ENCODE measurements at places on chromosomes 6 and 20.

DNA sequence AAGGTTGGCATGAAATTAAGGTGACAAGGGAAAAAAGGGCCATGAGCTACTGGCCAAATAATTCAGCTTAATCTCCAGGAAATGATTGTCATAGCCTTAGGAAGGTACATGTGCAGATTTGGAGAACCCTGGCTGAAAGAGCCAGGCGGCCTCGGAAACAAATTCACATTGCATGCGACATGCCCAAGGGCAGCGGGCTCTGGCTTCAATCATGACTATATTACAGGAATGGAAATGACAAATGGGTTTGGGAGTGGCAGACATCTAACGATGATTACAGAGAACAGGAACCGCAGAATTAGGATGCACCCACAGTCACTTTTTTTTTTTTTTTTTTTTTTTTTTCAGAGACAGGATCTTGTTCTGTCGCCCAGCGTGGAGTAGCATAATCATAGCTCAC, 112.4 kb upstream of the SALL4 start:
- no peak for DNase-seq

DNA sequence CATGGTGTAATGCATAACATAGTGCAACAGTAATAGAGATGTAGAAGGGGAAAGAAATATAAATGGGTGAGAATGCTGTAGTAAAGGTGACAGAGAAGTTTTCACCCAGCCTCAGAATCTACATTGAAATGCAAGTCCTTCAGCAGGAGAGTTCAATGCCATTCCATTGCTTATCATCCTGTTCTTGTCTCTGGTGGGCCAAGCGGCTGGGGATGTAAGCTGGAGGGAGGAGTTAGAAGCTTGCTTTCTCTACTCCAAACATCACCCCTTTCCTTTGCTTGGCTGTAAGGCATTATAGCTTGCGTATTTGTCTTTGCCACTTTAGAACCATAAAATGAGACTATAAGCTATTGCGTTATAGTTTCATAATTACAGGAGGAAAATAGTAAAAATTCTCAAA, 2.2 kb upstream of the FUT9 start:
- DNase-seq = no peak

DNA sequence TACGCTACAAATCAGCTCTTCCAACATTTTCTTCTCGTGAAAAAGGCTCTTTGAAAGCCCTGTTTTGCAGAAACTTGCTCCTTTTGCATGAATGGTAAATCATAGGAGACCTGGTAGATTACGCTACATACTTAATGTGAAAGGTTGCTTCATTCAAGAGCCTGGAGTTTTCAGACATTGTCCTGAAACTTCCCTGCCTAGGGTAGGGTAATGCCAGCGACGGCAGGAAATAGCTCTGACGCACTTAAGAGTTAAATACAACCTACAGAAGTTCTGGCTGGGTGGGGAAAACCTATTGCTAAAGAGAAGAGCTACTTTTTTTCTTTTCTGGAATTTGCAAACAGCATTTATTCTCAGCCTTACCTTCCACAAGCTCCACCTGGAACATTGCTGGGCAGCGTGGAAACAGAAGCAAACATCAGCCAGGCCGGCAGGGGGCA, 144.5 kb downstream of the LPA start:
- DNase-seq = peak; percentile 12

DNA sequence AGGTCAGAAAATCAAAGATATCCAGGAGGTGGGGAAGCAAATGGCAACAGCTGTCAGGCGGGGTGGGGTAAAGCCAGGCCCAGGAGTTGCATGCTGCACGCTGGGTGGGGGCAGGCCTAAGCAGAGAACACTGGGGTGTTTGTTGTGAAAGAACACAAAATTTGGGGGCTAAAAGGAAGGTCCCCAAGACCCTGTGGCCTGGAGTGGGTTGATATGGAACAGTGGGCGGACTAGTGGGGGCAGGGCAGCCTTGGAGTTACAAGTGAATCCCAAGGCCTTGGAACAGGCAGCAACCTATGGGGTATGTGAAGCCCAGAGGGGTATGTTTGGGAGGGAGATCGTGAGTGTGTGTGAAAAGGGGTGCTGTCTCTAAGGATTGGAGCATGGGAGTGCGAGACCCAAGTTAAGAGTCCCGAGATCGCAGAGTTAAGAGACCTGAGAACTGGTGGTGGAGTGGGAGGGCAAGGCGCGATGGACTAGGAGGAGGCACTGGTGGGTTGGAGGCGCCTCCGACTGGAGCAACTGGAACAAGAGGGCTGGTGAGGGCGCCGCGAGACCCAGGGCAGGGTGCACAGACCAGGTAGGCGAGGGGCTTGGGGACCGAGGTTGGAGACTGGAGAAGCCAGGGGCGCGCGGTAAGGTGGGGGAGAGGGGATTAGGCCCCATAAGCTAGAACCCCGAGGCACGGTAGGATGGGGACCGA, 658 bp downstream of the CUL7 start:
- no peak for DNase-seq

DNA sequence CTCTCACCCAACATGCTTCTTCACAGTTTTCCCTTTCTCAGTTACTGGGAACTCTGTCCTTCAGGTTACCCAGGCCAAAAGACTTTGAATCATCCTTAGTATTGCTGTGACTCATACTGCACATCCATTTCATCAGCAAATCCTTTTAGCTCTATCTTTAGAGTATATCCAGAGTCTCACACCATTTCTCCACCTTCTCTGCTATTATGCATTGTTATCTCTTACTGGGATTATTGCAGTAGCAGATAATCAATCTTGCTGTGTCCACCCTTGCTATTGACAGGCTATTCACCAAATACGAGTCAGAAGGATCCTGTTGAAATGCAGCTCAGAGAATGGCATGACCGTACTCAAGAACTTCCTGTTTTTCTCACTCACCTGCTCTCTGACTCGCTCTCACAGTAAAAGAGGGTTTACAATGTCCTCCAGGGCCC, 57.3 kb downstream of the BCKDHB start:
- DNase-seq = no peak

GRCh38 chr20:34569598-34569997, 11.1 kb downstream of the MAP1LC3A start:
- no peak for DNase-seq

- peak; percentile 32 for DNase-seq
These were observed 79.6 kb downstream of the IPCEF1 start for GRCh38 chr6:154276810-154277628.

DNA sequence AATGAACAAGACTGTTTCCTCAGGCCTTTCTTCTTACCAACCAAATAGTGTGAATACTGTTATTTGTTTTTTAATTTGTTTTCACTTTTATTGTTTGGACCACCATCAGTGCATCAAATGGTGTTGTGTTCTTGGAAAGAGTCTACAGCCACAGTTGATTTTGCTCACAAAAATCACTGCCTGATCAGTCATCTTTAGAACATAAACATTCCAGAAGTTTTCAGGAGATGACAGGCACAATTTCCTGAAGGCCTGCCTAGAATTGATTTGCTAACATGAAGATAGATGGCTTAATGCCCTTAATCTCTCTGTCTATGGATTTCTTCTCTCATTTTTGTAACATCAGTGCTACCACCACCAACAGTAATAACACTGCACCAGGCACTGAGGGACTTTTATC, 13.5 kb downstream of the IL22RA2 start:
- no peak for DNase-seq

DNA sequence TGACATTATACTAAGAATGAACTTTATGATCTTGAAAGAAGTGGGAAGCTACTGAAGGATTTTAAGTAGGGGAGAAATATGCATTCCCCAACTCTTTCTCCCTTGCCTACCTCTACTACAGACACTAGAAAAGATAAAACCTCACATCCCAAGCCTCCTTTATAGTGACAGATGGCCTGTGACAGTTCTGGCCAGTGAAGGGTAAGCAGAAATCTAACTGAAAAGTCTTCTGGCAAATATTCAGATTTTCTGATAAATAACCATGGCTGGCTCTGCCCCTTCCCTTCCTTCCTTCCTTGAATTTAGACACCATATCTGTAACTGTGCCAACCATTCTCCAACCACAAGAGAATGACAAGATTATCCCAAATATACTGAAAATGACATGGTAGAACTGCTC, 10.2 kb upstream of the BEND6 start:
- no peak for DNase-seq

DNA sequence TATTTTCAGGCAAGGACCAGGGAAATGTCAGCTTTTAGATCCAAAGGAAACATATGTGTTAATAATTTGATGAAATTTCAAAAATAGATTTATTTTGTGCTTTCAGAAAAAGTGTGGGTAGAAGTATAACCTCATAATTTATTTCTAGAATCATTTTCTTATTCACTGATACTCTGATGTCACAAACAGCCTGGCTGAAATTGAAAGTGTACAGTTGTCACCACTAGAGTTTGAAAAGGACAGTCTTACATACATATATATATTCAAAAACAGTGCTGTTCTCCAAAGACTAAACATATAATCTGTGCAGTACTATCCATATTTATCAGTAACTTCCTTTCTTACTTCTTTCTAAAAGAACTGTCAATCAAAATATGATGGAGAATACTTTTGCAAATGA, 254.4 kb upstream of the KCNQ5 start:
- no peak for DNase-seq

DNA sequence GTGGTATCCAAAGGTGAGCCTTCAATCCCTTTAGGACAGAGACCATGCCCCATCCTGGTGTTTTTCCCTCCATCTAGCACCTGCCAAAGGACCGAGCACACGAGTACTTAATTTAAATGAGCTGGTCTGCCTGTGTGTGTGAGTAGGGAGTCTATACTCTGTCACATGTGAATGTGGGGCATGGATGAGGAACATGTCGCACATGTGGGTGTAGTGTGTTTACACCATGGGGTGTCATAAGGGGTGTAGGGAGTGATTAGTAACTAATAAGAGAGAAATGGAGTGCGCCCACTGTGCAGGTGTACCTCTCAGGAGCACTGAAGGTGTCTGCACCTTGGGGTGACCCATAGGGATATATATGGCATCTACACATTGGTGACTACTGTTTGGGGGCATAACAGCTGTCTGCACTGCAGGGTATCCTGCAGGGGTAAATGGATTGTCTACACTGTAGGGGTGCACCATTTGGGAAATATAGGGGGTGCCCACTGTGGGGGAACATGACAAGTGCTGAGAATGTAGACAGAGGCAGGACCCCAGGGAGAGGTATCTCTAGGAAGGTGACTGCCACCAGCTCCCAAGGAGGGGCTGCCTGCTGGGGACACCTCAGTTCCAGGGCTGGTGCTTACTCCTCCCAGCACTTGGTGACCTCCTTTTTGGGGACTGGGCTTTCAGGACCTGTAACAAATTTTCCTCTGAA, 53.5 kb downstream of the EBF4 start:
- DNase-seq = no peak

GRCh38 chr6:133435065-133435728, 194.0 kb downstream of the EYA4 start:
- DNase-seq = no peak

GRCh38 chr6:110183292-110183885, 3.2 kb downstream of the CDC40 start:
- no peak for DNase-seq

DNA sequence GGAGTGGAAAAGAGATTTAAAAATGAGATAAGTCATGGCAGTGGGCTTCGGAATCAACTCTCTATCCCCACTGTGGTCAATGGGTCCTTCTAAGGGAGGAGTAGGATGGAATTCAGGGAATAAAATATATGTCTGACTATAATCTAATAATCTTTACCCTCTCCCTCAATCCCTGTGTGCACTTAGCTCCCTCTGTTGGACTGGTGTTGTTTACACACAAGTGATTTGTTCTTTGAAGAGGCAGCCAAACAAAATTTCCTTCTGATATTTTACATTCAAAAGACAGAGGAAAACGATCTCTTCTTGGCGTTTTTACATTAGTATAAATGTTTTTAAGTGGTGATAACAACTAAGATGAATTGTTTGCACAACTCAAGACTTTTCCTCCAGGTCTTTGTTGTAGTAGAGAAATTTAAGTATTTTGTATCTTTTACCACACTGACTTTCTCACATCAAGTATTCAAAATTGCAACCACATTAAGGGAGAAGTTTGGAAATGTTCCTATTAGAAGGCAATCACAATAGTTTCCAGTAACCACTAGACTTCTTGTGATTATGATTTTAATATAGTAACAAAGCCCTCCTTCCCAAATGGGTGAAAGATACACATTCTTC, 317.8 kb downstream of the CENPW start:
- DNase-seq = peak; percentile 32

- DNase-seq = no peak
These were observed 14.0 kb downstream of the SGK1 start for GRCh38 chr6:134303891-134304290.

DNA sequence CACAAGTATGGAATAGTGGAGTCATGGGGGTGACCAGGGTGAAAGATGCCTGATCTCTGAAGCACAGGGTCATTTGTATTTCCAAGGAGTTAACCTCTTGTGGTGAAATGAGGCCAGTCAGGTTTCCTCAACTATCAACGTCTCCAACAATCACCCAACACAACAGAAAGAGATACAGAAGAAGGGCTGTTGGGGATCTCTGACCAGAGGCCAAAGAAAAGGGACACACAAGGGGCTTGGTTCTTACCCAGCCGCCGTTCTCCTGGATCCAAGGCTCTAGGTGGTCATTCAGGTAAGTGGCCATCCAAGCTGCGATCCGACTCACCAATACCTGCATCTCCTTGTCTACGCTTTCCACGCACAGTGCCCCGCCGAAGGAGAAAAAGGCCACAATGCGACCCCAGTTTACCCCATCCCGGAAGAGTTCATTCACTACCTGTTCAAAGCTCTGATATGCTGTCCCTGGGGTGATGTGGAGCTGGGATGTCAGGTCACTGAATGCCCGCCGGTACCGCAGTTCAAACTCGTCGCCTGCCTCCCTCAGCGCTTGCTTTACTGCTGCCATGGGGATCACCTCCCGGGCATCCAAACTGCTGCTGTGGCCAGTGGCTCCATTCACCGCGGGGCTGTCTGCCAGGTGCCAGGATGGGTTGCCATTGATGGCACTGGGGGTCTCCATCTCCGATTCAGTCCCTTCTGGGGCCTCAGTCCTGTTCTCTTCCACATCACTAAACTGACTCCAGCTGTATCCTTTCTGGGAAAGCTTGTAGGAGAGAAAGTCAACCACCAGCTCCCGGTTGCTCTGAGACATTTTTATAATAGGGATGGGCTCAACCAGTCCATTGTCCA, 1.0 kb downstream of the BCL2L1 start:
- no peak for DNase-seq

DNA sequence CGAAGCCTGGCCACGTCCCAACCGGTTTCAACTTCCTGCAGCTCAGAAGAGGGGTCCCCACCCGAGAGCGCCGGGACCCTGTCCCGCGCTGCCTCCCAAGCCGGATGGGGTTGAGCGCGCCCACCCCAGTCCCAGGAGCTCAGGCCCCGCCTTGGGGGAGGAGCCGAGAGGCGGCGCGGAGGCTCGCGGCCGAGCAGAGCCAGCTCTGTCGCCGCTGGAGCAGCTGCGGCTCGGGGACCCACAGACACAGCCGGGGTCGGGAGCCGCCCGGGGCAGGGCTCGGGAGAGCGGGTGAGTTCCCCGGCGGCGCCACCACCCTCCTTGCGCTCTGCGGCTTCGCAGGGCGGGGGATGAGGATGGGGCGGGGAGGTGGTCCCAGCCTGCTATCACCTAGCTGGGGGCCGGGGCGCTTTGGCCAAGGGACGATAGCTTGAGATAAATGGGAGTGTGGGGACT, at the start of gene PPP1R16B:
TSS of gene PPP1R16B (plus strand) at position 196 of the 456 bp plus-strand sequence. CDS start 30,229 bp downstream, outside the sequence.
- peak; percentile 13 for DNase-seq

- no peak for DNase-seq
These were observed 1.1 kb upstream of the FOXQ1 start for GRCh38 chr6:1310628-1311399.

GRCh38 chr6:166926748-166927147, 29.6 kb downstream of the RNASET2 start:
- no peak for DNase-seq

GRCh38 chr6:119446609-119447008, 97.0 kb upstream of the MAN1A1 start:
- DNase-seq = no peak

All from NCI-H1694 treated with DMSO at 0.1 percent for 48 hours (cell line).